ENCODE measurements at places on chromosomes 5 and 9. TPM values are rescaled to one million over a fixed set of nuclear protein-coding genes. Genes with fewer than 3 reads are reported as not detected.

Gene LCN15
- total RNA-seq = not detected

Gene MYORG
- 6.2 TPM for total RNA-seq

Gene DRD1
- total RNA-seq = 27.0 TPM

Gene PCDHB14
- total RNA-seq = 12.7 TPM

Gene CMBL
- total RNA-seq = 12.0 TPM

All from diencephalon (tissue), 1 donor.